ENCODE measurements at places on chromosomes 3 and 15. TPM values are rescaled to one million over a fixed set of nuclear protein-coding genes. Genes with fewer than 3 reads are reported as not detected.

Gene CACNA2D3
- 2.3 TPM for total RNA-seq

Gene GOLGA6L4
- total RNA-seq: 5.2 TPM

- DNase-seq: no peak
These were observed 15.6 kb upstream of the STRA6 start for GRCh38 chr15:74217907-74218885.

GRCh38 chr3:135981701-135982403 lies 16.3 kb downstream of the PPP2R3A start:
- no peak for DNase-seq

DNA sequence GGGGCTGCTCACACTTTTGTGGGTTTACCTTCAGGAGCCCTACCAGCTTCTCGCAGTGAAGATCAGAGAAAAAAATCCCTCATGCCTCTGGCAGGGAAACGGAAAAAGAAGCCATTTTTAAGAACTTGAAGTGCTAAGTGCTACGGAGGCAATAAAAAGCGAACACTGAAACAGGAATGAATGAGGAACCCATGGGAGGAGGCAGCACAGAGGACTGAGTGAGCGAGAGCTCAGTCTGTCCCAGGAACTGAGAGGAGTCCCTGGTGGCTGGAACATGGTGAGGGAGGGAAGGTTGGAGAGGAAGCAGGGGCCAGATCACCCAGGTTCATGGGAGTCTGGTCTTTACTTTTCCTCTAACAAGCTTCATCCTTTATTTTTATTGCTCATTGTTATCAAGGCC lies 228.1 kb upstream of the PROK2 start:
- DNase-seq: no peak

Gene FBLN2
- total RNA-seq: 81.3 TPM

Gene NEK10
- 246 TPM for total RNA-seq

DNA sequence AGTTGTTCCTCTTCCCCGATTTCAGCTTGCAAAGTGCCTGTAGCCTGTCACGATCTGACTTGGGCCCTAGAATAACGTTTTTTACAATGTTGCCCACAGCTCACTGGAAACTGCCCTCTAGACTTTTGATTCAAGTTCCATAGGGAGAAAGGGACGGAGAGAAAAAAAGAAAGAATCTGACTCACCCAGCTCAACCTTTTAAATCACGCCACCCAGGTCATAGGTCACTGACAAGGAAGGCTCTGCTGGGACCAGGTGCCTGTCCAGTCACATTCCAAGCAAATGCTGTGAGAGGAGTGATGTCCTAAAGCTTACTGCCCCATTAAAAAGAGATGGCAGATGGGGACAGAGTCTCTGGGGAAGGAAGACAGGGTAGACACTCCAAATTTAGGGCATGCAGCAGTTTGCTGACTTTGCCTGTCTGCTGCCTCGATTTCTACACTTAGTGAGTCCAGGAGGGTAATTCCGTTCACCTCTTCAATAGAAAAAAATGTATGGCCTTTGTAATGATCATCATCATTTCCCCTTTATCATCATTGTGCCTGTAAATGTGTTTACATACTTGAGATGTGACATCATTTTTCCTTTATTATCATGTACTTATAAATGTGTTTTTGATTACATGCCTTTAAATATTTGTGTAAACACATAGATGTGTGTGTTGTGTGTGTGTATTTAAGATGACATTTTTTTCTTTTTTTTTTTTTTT lies 8.4 kb upstream of the MYO1E start:
- no peak for DNase-seq

DNA sequence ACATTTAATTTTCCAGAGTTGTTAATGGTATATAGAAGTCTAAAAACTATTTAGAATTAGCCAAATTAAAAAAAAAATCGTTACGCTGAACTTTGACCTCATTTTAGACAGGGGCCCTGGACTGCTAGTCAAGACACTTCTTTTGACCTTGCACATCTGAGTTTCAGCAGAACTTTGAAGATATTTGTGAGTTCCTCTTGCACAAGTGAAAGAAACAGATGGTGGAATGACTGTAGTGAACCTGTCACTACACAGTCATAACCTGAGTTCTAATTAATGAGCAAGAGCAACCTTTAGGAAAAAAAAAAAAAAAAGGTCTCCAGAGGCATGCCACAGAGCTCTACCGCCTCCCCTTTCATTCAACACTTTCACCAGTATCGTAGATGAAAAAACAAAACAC lies 5.3 kb downstream of the MYO5C start:
- no peak for DNase-seq

GRCh38 chr3:13207578-13207922 lies 134.3 kb upstream of the IQSEC1 start:
- DNase-seq: no peak

Gene SAMMSON
- 0.98 TPM for total RNA-seq

Gene MEX3B
- total RNA-seq: 2.2 TPM

GRCh38 chr3:8596321-8597218 lies 48.0 kb downstream of the SSUH2 start:
- no peak for DNase-seq

GRCh38 chr3:31573036-31573779 lies 40.5 kb downstream of the STT3B start:
- no peak for DNase-seq

DNA sequence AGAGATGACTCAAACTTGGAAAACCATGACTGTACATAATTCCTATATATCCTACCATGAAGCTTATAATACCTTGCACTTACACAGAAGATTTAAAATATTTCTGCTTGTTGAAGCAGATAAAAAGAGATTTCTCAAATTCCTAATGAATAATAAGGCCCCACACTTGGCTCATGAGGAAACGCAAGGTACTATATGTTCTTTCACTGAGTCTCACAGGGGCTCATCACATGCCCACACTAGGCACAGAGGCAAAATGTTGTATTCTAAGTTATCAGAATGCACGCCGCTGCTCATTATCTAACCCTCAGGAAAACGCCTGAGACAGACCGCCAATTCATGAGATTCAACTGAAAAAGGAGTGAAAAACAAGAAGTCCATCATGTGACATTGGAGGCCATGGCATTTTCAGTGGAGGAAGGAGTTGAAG lies 5.6 kb downstream of the MYO1E start:
- no peak for DNase-seq

Gene DGKG
- 2.3 TPM for total RNA-seq

DNA sequence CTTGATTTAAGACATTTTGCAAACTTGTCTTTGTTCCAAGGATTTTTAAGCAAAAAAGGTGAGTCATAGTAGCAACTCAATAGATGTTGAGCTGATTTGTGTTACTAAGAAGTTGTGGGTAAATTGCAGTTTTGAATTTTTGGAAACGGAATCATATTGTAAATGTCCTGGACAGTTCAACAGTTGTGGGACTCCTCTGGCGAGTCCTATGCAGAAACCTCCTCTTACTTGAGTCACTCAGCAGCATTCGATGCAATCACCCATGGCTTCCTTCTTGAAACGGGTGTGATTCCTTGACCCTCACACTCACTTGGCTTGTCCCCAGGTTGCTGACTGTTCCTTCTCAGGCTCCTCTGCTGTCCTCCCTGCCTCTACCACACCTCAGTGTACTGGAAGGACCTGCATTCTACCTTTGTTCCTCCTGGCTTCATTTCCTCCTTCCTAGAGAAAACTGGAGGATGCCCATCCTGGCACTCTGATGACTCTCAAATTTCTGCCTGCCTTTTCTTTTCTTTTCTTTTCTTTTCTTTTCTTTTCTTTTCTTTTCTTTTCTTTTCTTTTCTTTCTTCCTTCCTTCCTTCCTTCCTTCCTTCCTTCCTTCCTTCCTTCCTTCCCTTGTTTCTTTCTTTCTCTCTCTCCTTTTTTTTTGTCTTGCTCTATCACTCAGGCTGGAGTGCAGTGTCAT lies 52.8 kb upstream of the DGKG start:
- no peak for DNase-seq

Gene ISL2
- total RNA-seq: not detected

Gene TFRC
- total RNA-seq: 116 TPM

- no peak for DNase-seq
These were observed 22.2 kb downstream of the CCRL2 start for GRCh38 chr3:46429250-46429649.

Gene ANKRD34C
- total RNA-seq: not detected

- DNase-seq: no peak
These were observed 61.9 kb upstream of the DCLK3 start for GRCh38 chr3:36826240-36826639.

DNA sequence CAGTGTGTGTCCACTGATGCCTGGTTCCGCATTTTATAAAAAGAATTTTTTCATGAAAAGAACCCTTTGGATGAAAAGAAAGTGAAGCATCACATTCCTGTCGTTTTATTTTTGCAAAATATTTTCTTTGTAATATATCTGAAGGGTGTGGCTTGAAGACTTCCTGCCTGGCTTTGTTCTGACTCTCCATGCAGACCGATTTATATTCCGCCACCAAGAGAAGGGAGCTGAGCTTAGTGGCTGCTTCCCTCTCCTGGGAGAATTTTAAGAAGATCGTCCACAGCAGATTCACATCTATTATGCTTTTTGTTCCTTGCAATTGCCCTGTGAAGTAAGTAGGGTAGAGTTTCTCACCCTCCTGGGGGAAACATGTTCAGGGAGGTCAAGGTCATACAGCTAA lies 45.2 kb upstream of the UMPS start:
- no peak for DNase-seq

Gene SEMA3G
- total RNA-seq: 255 TPM

DNA sequence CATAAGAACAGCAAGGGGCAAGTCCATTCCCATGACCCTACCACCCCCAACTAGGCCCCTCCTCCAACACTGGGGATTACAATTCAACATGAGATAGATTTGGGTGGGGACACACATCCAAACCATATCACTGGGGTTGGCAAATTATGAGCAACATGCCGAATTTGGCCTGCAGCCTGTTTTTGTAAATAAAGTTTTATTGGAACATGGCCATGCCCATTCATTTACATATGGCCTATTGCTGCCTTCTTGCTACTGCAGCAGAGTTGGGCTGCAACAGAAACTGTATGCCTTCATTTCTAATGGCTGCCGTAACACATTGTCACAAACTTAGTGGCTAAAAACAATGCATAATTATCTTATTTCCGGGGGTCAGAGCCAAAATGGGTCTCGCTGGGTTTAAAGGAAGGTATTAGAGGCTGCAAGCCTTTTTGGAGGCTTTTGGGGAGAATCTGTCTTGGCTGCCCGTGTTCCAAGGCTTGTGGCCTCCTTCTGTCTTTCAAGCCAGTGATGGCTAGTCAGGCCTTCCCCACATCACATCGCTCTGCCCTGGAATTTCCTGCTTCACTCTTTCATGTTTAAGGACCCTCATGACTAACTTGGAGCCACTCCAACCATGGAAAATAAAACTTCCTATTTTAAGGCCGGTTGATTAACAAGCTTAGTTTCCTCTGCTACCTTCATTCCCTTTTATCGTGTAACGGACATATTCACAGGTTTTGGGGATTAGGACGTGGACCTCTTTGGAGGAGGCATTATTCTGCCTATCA lies 428.5 kb upstream of the PROK2 start:
- no peak for DNase-seq

Gene TCTA
- total RNA-seq: 22.6 TPM

DNA sequence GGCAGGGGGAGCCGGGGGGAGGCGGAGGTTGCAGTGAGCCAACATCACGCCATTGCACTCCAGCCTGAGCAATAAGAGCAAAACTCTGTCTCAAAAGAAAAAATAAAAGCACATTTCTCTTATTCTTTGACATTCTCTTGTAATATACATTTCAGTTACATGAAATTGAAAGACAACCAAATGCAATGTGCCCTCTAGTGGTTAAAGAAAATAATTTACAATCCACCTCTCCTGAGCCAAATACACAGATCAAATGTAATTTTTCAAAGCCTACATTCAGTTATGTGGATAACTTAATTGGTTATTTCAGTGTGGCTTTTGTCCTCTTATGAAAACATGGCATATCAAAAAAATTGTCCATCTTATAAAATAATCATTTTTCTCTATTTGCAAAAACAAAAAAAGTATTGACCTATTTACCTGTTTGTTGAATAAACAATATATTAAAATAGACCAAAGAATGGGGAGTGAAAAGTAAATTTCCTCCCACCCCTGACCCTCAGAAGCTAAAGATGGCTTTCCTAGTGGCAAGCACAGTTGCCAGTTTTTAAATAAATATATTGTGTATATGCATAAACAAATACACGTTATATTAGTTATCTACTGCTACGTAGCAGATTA lies 14.2 kb upstream of the U2SURP start:
- no peak for DNase-seq

Gene FHIT
- total RNA-seq: 19.2 TPM

DNA sequence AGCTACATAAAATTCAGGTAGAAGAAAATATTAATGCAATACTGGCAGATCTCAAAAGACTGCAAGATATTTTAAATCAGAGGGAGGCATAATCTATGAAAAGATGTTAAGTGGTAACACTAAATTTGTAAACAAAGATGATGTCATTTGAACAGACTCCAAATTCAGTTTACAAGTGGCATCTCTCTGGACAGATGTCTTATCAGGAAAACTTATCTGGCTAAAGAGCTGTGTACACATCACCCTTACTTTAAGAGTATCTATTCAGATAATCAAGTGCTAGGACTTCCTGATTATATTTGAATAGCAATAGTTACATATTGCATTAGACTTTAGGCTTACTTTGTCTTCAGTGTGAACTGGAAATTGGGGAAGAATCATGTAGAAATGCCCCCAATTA lies 231.5 kb downstream of the WDR72 start:
- no peak for DNase-seq

GRCh38 chr15:68641376-68641775 lies 62.6 kb downstream of the CORO2B start:
- peak; percentile 47 for DNase-seq

Gene SLITRK3
- not detected for total RNA-seq

DNA sequence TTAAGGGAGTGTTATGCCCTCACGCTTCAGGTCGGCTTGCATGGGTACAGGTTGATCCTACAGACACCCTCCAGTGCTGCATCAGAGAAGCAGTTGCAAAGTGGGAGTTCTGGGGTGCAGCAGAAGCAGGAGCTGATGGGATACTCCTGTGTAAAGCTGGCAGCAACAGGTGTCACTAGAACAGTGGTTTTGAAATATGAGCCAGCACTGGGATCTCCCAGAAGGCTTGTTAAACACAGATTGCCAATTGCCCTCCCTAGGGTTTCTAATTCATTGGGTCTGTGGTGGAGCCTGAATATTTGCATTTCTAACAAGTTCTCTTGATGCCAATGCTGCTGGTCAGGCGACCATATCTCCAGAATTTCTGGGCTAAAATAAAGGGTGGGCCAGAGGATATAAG lies 350.4 kb downstream of the CLSTN2 start:
- no peak for DNase-seq

DNA sequence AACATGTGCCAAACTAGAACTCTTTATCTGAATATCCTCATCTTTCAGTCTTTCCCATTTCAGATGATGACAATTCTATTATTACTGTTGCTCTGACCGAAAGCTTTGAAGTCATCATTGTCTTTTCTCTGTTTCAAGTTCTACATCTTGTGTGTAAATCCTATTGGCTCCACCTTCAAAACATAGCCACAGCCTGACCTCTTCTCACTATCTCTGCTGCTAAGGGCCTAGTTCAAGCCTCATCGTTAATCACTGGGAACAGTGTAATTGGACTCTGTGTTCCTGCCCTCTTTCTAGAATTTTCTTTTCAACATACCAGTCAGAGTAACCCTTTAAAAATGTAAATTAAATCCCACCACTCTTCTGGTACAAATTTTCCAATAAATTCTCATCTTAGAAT lies 105.1 kb downstream of the OXSM start:
- DNase-seq: no peak

Gene COL6A5
- total RNA-seq: not detected

DNA sequence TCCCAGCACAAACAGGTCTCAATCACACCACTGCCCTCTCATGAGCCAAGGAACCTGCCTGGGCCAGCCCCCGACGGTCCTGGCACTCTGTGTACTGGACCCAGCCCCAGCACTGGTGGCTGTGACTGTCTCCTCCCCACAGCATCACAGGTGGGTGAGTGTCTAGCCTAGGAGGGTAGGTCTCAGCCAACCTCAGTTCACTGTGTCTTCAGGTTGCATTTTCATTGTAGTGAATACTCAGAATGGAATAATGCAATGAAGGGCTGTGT lies 163.4 kb upstream of the NSMCE3 start:
- no peak for DNase-seq

All from breast epithelium (tissue), 4 donors.